Right hindlimb (tissue), 1 donor: ENCODE measurements at places on chromosomes 12 and 14.
A peak's percentile ranks its signal among the peaks of the same experiment; 100 is the strongest.

DNA sequence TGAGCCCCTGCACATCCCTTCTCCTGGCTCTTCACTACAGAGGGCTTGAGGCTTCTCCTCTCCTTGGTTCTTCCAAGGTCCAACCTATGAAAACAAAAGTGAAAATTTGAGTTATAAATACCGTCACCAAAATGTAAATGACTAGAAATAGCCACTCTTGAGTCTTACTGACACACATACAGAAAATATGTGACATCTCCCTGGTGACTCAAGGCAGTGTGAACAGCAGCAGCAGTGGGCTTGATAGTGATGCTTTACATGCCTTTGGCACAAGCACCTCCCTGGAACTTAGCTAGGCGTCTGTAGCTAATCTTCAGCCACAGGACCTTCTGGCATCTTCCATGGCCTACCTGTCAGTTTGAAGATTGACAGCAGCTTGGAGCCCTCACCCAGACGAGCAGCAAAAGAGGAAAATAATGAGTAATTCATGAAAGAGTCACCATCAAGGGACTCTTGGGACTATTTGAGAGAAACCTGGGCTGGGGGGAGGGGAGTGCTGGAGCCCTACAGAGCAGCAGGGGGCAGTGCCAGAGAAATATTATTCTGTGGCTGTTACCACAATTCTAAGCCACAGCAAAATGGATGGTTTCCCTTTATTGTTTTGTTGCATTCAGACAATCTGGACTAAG, 158.0 kb downstream of the KCNK10 start:
- no peak for DNase-seq

- DNase-seq: no peak
These were observed 393.5 kb downstream of the PCNX1 start for GRCh38 chr14:71300566-71301330.

DNA sequence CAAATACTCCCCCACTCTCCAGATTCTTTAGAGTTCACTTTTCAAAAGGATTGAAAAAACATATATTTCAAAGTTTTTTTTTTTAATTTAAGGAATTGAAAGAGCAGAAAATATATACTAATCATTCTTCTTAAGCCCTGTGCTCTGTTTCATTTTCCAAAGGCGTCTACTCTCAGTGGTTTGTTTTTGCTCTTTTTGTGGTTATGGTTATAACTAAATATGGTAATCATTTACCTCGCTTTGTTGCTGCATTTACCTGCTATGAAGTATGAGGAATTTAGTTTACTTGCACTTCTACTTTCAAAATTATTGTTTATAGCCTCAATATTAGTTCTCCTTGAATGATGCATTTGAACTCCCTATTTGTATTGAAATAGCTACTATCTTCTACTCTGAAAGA, 55.9 kb upstream of the LRRK2 start:
- no peak for DNase-seq

- DNase-seq: no peak
These were observed 84.9 kb downstream of the MIA2 start for GRCh38 chr14:39318574-39318973.

DNA sequence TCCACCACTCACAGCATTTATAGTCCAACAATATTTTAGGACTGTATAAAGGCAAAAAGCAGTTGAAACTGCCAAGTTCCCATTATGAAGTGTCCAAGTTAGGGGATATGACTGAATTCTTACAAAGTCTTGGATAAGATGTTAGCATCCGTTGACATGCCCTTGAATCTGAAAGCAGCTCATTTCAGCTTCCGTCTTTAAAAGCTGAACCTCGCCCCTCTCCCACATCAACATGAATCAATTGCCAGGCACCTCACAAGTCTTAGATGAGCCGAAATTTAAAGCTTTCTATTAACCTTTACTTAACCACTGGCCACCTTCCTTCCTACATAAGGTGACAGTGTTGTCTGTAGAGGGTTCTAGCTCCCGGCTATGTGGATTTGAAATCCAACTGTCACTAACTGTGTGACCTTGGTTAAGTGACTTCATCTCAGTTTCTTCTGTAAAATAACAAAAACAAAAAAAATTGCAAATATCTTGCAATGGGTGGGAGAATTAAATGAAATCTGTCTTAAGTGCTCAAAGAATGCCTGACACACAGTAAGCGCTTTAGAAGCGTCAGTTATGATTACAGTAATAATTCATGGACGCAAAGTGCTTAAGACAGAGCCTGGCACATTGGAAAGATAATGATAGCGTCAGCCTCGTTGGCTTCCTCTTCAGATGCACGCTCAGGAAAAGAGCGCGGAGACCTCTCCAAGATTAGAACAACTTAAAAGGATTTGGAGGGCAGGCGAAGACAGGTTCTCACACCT, 1.2 kb downstream of the PPP1CC start:
- no peak for DNase-seq

DNA sequence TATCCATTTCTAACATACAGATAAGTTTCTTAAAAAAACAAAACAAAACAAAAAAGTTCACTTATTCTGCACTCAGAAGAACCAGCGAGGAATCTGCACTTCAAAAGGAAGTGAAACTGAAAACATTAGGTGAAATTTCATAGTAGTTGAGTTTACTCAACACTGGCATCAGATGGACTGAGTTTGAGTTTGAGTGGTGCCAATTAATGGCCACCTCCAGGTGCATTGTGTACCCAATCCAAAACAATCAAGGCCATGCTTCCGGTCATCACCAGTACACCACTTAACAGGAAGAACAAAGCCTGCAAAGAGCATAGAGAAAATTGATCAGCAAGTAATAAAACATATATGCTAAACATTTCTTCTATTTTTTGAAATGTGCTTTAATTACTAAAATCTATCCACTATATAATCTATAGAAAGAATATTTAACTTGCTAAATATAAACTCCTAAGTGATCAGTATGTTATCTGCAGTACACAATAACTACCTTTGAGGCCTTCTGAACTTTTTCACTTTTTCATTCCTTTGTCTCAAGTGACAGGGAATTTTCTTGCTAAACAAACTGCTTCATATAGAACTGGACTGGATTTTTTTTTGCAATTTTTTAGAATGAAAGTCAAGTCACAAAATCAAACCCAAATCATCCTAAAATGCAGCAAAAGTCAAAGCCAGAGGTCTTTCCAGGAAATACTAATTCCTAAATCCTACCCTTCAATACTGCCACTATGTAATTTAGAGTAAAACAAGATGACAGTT, 11.5 kb downstream of the SLC38A2 start:
- DNase-seq: no peak

DNA sequence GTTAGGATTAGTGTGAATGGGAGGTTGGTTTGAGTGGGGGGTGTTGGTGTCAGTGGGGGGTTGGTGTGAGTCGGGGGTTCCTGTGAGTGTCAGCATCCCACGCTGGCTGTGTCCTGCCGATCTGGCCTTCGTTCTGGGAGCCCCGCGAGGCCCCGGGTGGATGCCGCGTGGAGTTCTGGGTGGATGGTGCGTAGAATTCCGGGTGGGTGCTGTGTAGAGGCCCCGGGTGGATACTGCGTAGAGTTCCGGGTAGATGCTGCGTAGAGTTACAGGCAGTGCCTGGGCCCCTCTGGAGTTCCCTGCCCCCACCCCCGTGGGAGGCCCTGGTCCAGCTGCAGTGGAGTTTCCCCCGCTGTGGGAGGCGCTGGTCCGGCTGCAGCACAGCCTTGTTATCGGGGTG, 8.7 kb downstream of the NOC4L start:
- no peak for DNase-seq

- no peak for DNase-seq
These were observed 277.9 kb downstream of the SSPN start for GRCh38 chr12:26473291-26473690.

- DNase-seq: no peak
These were observed 475.4 kb downstream of the RMST start for GRCh38 chr12:97938031-97938430.

DNA sequence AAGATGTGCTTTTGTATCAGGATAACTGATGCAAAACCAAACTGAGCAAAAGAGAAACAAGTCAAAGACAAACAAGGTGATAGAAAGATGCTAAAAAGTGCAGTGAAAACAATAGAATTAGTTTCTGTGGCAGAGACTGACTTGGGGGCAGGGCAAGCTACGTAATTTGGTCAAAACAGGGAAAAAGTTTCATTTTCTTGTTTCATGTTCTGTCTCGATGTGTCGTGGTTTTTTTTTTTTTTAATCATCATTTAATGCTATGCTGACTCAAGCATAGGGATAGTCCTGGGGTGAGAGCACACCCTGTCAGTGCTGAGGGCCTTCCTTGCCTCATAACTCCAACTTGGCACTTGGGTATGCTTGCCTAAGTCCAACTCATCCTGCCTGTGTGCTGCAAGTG, 144.1 kb upstream of the PTPRQ start:
- no peak for DNase-seq

GRCh38 chr12:52884526-52885293, 20.2 kb downstream of the KRT8 start:
- DNase-seq: peak; percentile 73

GRCh38 chr12:38282886-38283285, 33.7 kb upstream of the ALG10B start:
- no peak for DNase-seq

DNA sequence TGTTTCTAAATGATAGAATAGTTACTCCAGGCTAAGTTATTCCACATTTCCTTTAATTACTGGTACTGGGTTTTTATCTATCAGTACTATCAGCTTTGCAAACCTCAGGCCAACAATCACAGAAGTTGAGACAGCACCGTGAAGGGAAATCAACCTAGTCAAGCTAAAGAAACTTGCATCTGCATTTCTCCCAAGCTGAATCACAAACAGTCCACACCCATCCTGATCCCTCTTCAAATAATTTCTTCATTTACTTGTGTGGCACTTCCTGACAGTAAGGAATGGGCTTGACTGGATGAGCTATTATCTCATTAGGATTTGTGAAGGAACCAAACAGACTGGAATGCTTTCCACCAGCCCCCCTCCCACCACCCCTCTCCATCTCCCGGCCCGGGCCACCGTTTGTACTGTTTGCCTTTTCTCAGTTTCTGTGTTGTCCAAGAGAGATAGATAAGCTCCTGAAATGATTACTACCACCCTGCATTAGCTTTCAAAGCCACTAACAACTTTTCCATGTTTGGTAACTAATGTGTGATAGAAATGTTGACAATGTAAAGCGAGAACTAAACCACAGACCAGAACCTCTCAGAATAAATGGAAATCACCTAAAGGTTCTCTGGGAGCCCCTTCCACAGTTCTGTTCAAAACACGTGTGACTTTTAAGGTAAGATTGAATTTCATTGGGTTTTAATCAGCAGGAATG, 236.3 kb downstream of the SLC25A21 start:
- DNase-seq: no peak

DNA sequence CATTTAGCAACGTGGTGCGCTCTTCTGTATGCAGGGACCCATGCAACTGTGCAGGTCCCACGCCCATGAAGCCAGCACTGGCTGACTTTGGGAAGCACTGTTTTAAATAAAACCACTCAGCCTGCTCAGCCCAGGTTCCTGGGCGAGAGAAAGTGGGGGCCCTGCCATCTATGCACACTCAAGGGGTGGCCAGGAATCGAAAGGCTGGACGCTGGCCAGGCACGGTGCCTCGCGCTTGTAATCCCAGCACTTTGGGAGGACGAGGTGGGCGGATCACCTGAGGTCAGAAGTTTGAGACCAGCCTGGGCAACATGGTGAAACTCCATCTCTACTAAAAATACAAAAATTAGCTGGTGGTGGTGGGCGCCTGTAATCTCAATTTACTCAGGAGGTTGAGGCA, 179.9 kb upstream of the TBX3 start:
- no peak for DNase-seq

- no peak for DNase-seq
These were observed 46.2 kb downstream of the PAWR start for GRCh38 chr12:79644274-79645234.

DNA sequence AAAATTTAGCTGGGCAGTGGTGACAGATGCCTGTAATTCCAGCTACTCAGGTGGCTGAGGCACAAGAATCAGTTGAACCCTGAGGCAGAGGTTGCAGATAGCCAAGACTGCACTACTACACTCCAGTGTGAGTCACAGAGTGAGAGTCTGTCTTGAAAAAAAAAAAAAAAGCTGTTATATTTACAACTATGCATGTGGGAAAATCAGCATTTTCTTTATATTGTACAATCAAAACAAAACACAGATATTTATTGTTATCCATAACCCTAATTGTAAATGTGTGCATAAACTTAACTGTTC, 12.5 kb downstream of the C1R start:
- DNase-seq: no peak

DNA sequence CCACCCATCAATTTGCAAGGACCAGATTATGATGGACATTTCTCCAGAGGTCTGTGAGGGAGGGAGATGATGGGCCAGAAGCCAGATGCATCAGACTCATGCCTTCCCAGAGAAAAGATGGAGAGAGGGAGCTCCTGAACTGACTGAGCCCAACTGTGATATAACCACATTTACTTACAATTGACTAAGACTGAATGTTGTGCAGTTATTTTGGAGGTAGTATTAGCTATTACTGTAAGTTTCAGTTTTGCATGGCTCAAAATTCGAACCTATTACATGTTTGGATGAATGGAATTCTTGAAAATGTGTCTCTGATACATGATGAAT, 211.1 kb upstream of the SFSWAP start:
- DNase-seq: no peak

DNA sequence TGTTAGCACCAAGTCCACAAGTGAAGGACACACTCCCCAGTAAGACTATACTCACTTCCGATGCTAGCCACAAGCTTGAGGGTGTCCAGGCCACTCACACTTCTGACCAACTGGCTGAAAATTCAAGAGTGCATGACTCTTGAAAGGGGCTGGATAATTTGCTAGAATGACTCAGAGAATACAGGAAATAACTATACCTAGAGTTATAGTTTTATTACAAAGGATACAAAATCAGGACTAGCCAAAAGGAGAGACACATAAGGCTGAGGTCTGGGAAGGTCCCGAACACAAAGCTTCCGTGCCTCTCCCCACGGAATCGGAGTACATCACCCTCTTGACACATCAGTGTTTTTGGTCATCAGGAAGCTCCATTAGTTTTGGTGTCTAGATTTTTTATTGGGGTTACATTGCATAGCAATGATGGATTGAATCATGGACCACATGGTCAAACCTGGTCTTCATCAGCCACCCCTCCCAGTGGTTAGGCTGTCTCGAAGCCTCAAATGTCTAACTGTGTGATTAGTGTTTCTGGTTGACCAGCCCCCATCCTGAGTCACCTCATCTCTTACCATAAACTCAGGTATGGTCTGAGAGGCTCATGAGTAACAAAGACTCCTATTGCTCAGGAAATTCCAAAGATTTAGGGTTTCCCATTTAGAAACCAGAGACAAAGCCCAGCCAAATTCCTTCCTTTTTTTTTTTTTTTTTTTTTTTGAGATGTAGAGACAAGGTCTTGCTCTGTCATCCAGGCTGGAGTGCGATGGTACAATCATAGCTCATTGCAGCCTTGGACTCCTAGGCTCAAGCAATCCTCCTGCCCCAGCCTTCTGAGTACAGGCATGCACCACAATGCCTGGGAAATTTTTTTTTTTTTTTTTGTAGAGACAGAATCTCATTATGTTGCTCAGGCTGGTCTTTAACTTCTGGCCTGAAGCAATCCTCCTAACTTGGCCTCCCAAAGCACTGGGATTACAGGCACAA, 472.0 kb upstream of the TBX3 start:
- DNase-seq: no peak

- no peak for DNase-seq
These were observed 62.4 kb downstream of the PUS7L start for GRCh38 chr12:43696154-43696553.
